ENCODE measurements at places on chromosomes 5 and 9.

- no peak for DNase-seq
Observed at GRCh38 chr9:128113526-128114325, 13.8 kb downstream of the PTGES2 start.

- no peak for DNase-seq
Observed at GRCh38 chr9:93510041-93510440, 56.7 kb upstream of the FAM120AOS start.

DNA sequence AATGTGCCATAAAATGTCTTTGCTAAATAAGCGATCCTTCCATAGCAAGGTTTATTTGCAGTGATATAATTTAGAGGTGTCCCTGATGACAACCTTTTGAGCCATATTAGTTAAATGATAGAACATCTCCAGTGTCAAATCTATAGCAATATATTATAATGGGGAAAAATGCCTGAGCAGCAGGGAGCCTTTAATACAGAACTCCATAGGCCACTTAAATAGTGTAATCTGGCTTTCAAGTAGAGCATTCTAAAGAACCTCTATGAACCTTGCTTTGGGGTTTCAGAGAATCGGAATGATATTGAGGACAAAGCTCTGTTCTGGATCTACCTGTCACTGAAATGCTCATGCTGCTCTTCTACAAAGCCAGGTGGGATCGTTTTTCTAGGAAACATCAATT lies 96.7 kb upstream of the MEF2C start:
- DNase-seq: no peak

DNA sequence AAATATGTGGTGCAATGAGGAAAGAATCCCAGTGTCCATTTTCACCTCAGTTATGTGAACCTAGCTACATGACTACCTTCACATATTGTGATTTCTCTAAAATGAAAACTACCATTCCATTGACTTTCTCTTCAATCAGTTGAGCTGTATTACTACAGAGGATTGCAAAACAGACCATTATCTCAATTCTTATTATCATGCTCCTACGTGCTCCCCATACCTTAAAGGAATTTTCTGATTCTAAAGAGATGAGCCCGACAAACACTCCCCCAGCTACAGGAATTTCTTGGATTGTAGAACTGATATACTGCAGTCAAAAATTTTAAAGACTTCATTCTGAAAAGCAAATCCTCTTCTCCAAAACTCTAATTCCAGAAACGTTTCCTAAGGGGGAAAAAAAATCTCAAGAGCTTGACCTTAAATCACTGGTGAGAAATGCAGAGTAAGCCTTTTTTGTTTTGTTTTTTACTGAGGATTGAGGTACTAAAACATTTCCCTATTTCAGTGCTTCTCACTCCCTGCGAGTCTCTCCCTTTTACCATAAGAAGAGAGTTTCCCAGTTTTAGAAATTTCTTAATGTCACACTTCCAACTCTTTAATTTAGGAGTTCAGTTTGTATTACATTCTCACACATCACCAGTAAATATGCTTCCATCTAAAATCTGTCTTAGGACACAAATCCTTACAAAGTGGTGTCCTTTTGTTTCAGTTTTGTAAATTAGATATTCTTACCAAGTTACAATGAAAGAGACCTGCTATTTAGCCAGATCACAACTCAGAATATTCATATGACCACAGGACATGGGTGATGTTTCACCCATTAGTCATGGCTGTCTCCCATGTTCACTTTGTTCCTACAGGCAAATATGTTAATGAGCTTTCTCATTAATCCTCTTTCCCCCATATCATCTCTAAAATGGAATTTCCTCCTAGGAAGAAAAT lies 203.8 kb downstream of the TSSK1B start:
- no peak for DNase-seq

- DNase-seq: no peak
Observed at GRCh38 chr5:74943905-74944304, 77.7 kb upstream of the FAM169A start.

- no peak for DNase-seq
Observed at GRCh38 chr9:128369024-128369706, 2.0 kb upstream of the URM1 start.

- DNase-seq: no peak
Observed at GRCh38 chr5:62791059-62791458, 212.4 kb downstream of the LRRC70 start.

DNA sequence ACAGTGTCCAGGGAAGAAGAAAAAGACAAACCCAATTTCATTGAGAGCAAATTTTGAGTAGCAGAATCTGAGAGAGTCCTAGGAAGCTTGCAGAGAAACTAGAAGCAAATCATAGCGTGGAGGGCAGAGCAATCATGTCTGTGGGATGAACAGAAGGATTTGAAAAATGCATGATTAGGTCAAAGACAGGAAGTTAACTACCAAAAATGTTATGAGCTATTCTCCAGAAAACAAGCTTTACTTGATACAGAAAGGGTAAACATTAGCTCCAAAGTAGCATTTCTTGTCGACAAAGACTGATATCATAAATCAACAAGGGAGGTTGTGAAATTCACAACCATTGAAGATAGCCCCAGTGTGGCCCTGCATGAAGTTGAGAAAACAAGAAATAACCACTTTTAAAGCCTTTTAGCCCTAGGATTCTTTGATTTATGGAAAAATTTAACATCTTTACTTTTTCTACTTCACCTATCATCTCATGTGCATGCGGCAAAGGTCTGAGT lies 97.7 kb upstream of the MEGF10 start:
- DNase-seq: no peak

GRCh38 chr9:74729136-74729695 lies 158.5 kb downstream of the TRPM6 start:
- DNase-seq: no peak

GRCh38 chr9:32703635-32704034 lies 68.2 kb upstream of the TAF1L start:
- no peak for DNase-seq

GRCh38 chr5:135134691-135135381 lies 100.8 kb upstream of the PITX1 start:
- DNase-seq: no peak

GRCh38 chr5:78586251-78586650 lies 62.3 kb downstream of the LHFPL2 start:
- no peak for DNase-seq

DNA sequence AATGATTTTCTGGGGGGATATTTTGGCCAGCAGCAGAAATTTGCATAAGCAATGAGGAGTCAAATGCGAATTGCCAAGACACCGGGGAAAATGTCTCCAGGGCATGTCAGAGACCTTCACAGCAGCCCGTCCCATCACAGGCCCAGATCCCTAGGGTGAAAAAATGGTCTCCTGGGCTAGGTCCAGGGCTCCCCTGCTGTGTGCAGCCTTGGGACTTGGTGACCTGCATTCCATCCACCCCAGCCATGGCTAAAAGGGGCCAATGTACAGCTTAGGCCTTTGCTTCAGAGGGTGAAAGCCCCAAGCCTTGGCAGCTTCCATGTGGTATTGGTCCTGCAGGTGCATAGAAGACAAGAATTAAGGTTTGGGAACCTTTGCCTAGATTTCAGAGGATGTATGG lies 534.5 kb upstream of the MEF2C start:
- DNase-seq: no peak

- no peak for DNase-seq
Observed at GRCh38 chr9:76373173-76373783, 20.9 kb downstream of the RFK start.

GRCh38 chr9:38685535-38685934 lies 34.4 kb downstream of the FAM240B start:
- DNase-seq: no peak

- peak; percentile 33 for DNase-seq
Observed at GRCh38 chr5:52989025-52989780, at the start of gene ITGA2. Gene ITGA2, plus strand, starts transcription at chr5:52989352. Its CDS starts 117 bp downstream, at chr5:52989469.

DNA sequence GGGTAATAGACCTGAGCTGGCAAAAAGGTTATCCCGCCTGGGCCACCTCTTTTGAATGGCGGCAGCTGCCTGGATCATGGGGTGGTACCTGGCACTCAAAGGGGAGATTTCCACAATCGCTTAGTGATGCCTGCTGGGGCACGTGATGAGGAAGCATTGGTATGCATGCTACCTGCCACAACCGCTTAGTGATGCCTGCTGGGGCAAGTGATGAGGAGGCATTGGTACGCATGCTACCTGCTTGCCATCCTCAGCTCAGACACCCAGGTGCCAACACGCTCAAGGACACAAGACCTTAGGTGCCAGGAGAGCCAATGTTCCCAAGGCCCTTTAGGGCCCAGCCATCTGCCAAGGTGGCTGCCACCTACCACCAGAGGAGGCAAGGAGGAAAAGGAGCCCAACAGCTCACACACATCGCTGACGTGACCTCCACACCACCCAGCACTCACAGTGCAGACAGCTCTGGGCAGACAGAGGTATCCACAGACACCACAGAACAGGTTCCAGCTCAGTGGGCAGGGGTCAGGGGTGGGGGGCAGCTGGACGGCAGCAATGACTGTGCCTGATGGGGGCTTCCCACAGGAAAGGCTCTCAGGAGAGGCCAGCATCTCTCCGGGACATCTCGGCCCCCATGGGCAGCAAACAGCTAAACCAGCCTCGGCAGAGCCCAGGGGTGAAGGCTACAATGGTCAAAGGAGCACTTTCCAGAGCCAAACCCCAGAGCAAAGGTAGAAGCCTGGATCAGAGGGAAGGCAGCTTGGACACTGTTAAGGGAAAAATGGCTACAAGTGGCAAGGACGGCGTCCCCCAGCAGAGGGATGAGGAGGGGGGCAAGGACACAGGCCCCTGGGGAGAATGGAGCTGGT lies 43.0 kb upstream of the SARDH start:
- DNase-seq: no peak

GRCh38 chr9:97640325-97640724 lies 6.7 kb downstream of the NCBP1 start:
- no peak for DNase-seq

GRCh38 chr9:2821855-2822254 lies 22.0 kb downstream of the PUM3 start:
- DNase-seq: no peak

- DNase-seq: no peak
Observed at GRCh38 chr9:95936579-95937075, 61.1 kb downstream of the ERCC6L2 start.

- DNase-seq: no peak
Observed at GRCh38 chr5:53552561-53552960, 7.9 kb upstream of the NDUFS4 start.

DNA sequence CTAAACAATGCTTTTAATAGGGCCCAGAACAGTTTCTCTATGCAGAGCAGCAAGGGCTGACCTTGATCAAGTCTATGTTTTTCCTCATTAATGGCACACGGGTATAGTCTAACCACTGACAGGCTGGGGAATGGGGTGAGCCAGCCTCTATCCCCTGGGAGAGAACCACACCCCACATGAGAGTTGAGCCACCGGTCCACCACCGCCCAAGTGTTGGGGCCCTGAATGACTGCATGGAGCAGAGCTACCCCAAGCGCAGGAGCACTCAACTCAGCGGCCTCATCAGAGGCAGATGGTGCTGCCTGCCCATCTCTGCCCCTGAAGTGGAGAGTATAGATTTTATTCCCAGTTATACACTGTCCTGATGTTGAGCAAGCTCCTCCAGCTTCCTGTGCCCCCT lies 247.9 kb upstream of the IRX1 start:
- DNase-seq: no peak

DNA sequence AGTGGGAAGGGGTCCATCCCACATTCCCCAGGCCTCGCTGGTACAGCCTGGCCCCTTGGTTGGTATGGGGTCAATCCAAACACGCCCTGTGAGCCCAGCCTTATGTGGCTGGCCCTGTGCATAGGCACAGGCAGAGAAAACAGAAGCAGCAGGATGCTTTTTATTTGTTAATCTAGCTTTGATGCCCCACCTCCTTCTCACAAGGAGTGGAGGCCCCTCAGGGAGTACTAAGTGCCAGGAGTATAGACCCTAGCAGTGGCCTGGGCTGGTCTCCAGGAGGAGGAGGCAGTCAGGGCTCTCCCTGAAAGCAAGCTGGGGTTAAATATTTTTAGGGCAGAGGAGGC lies 14.6 kb upstream of the TCF7 start:
- no peak for DNase-seq

- no peak for DNase-seq
Observed at GRCh38 chr5:34011536-34011935, 3.7 kb upstream of the AMACR start.

DNA sequence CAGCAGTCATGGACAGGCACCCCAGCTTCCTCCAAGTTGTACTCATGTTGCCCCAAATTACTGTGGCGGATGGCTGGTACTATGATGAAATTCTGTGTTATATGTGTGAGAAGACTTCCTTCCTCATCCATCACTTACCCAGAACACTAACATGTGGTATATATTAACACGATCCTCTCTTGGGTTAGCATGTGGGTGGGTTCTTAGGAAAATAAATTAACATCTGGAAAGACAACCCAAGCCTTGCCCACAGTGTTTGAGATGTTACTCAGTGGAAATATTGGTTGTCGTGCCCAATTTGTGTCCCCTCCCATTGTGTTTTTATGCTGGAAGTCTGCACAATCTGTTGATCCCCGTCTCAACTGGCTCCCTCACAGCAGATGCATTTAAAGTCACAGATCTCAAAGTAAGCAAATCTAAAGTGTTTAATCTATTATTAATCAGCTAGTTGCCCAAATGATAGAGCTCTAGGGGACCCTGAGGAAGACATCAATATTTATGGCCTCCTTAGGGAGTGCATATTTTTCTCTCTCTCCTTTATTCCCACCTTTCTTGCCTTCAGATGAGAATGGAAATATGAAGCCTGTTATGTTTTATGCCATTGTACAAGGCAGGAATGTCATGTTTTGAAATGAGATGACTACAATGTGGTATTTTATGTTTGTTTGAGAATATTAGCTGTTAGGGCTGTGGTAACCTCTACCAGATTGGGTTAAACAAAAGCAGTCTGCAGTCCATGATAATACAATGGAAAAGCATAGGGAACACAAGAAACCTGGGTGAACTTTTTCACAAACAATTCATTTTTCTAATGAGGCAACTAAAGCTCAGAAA lies 93.9 kb downstream of the GRIA1 start:
- DNase-seq: no peak

DNA sequence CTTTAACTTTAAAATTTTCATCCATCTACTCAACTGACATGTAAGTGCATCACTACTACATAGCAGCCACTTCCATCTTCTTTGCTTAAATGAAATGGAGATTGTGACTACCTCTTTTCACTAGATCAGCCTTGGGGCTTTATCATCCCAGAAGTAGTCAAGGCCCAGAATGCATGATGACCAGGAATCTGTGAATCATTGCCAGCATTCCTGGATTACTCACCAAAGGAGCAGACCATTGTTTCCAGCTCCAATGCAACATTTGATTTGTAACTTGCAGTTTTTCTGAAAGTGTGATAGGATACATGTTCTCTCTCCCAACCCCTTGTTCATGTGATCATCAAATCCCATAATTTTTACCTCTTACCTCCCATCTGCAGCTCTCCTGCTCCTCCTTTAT lies 65.1 kb downstream of the PLPPR1 start:
- DNase-seq: no peak

- DNase-seq: no peak
Observed at GRCh38 chr5:35319333-35320002, 89.2 kb upstream of the PRLR start.

GRCh38 chr5:178826216-178826615 lies 33.5 kb upstream of the ZNF354B start:
- no peak for DNase-seq

DNA sequence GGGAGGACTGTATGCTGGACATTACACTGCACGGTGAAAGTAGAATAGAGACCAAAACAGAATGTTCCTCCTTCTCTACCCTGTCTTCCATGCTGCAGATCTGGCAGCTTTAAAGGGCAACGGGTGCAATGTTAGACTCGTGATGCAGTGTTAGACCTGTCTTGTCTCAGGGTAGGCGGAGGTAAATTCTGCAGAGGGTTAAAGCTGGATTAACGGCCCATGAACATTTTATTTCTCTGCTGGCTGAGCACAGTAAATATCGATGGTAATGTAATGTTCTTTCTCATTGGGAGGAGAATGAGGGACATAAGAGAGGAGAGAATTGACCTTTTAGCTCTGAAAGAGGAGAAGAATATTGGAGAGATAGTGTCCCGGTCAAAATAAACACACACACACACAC lies 178.9 kb downstream of the NMUR2 start:
- no peak for DNase-seq
